ENCODE measurements at places on chromosomes 5 and 9. TPM values are rescaled to one million over a fixed set of nuclear protein-coding genes. Genes with fewer than 3 reads are reported as not detected.

DNA sequence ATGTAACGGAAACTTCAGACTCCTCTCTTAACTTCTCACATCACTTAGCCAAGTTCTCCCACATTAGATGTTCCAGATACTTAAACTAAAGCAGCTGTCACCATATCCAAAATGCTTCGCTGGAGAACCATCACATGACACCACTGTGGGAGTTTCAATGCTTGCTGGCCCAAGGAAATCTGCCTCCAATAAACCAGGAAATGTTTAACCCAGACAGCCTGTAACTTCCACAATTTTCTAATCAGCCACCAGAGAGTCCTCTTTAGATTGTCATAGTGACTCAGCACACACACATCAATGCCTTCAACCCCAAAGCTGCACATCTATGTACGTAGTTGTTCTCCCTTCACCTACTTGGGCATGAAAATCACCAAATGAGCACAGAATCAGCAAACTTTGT is 118.7 kb downstream of the LPAR1 start:
- H3K27me3 ChIP-seq: no peaks in the 10 kb centered on the region
- peaks cover 35% of the 10 kb centered on the region for H3K4me1 ChIP-seq
- H3K27ac ChIP-seq: peak overlapping the region; percentile 81
- no peak overlapping the region for H3K4me3 ChIP-seq
- DNase-seq: peak; percentile 92

DNA sequence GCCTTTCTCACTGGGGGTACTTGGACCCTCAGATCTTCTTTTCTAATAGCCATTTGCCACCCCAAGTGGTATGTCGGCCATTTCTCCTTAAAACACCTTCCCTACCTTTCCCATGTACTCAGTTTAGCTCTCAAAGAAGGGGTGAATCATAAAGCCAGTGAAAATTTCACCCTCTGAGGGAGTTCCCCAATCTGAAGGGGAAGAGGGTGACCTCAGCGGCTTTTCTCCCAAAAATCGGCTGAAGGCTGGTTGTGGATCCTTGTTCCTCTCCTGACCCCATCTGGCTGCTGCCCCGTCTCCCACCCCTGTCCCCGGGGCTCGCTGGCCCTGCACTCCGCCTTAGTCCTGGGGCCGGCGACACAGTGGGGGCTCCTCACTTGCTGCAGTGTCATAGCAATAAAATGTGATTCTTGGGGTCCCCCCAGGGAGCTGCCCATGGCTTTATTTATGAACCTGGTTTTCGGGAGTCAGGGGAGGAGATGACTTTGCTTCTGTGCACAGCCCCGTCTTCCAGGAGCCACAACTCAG is 17.3 kb upstream of the LTC4S start:
- DNase-seq: no peak
- no peak overlapping the region for H3K27ac ChIP-seq
- no peaks in the 10 kb centered on the region for H3K4me1 ChIP-seq
- H3K27me3 ChIP-seq: no peaks in the 10 kb centered on the region
- H3K36me3 ChIP-seq: peaks cover 13% of the 10 kb centered on the region

- no peaks in the 10 kb centered on the region for H3K27me3 ChIP-seq
- no peaks in the 10 kb centered on the region for H3K36me3 ChIP-seq
- no peaks in the 10 kb centered on the region for H3K4me1 ChIP-seq
- DNase-seq: no peak
Measured at GRCh38 chr5:127184851-127185250, 105.7 kb upstream of the MEGF10 start.

The PLAC8L1 gene
- not detected for total RNA-seq

GRCh38 chr9:121285835-121286687 is 18.1 kb downstream of the GSN start:
- peak; percentile 63 for DNase-seq
- H3K4me3 ChIP-seq: no peak overlapping the region
- no peaks in the 10 kb centered on the region for H3K27me3 ChIP-seq
- peak overlapping the region; percentile 91 for H3K27ac ChIP-seq
- peaks cover 56% of the 10 kb centered on the region for H3K4me1 ChIP-seq
- peaks cover 9% of the 10 kb centered on the region for H3K36me3 ChIP-seq

The HSD17B3 gene
- total RNA-seq: 0.17 TPM

GRCh38 chr5:96114736-96115135 is 153.1 kb upstream of the ELL2 start:
- H3K27me3 ChIP-seq: no peaks in the 10 kb centered on the region
- peaks cover 3% of the 10 kb centered on the region for H3K4me1 ChIP-seq
- no peaks in the 10 kb centered on the region for H3K36me3 ChIP-seq
- H3K4me3 ChIP-seq: no peak overlapping the region
- peak; percentile 42 for DNase-seq
- H3K27ac ChIP-seq: no peak overlapping the region

The SLC36A1 gene
- 4.6 TPM for total RNA-seq

DNA sequence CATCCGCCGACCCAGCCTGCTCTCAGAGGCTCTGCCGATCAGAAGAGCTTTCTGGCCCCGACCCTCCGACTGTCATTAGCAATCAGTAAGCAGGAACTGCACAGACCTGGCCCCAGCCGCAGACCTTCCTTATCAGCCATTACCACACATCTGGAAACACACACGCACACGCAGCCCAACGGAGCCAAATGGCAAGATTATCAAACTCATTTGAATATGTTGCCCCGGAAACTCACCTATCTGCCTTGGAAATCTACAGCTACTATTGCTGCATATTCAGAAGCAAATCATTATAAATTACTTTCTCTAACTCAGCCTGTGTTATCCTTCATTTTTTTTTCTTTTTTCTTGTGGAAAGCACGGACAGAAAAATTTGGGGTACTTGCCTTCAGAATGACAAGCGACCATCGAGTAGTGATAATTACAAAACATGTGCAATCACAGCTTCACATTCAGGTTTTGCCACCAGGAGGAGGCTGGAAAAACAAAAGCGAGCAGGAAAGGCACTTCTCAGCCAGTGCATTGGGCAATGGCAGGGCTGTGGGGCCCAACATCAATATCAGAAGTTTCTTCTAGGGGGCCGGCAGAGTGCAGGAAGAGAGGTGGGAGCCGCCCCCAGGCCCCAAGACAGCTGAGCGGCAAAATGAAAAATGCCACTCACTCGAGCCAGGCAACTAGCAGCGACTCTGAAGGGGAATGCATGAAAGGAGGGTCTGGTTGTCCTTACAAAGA is 122.3 kb downstream of the VAV2 start:
- no peaks in the 10 kb centered on the region for H3K27me3 ChIP-seq
- H3K4me1 ChIP-seq: peaks cover 2% of the 10 kb centered on the region
- H3K36me3 ChIP-seq: no peaks in the 10 kb centered on the region
- no peak overlapping the region for H3K27ac ChIP-seq
- H3K4me3 ChIP-seq: no peak overlapping the region
